KBM-7 (cell line): ENCODE measurements at places on chromosomes 3 and 15.

DNA sequence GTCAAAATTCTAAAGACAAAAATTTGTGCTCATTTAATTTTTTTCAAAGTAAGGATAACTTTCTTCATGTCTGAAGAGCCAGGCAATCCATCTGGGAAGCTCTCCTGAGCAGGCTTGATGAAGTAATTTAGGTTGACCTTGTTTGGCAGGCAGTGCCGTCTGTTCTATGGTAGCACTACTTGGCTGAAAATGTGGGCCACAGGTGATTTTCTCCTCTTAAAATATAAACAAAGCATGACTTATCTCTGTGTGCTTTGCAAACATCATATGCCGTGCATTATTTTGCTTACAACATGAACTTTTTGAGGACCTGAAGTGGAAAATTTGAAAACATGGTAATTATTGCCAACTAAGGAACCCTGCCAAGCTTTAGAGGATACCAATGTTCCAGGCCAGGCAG is 143.2 kb downstream of the RAP2B start:
- DNase-seq, result no peak

DNA sequence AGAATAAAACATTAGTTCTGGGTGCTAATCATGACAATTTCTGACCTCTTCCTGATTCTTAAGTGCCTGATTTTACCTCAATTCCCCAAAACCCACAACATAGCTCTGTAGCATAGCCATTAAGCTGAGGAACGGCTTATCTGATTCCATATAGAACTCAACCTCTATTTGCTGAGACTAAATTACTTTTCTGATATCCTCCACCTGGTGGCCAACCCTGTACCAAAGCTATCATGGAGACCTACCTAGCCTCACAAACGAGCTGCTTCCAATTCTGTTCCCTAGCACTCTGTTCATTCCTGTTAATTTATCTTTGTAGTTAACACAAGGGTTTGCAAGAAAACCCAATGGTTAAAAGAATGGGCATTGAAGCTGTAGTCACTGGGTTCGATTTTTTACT is 245.2 kb downstream of the PLOD2 start:
- DNase-seq, result no peak

- DNase-seq, result no peak
Measured at GRCh38 chr15:39817892-39818291, 35.3 kb upstream of the FSIP1 start.

DNA sequence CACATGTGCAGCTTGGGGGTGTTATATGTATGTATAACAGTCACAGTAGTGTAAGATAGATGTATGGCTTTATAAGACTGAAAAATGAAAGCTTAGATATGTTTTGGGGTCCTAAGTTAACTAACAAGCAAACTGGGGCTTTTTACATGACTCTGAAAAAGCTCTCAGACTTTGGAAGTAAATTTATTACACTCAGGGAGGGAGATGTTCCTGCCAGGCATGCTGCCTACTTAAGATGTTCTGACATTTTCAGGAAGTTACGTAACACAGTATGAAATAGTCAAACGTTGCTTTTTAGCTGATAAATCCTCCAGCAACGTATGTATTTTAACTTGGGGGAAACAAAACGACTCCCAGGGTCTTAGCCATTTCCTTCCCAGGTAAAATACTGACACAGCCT is 1.7 kb upstream of the IFT57 start:
- DNase-seq, result peak; percentile 69

- DNase-seq, result no peak
Measured at GRCh38 chr3:125090649-125091048, 34.9 kb upstream of the HEG1 start.

GRCh38 chr3:140311428-140311827 is 366.4 kb upstream of the TRIM42 start:
- no peak for DNase-seq

- no peak for DNase-seq
Measured at GRCh38 chr3:112773864-112774263, 72.8 kb downstream of the CD200R1L start.

GRCh38 chr3:195467641-195468390 is 25.0 kb upstream of the ACAP2 start:
- no peak for DNase-seq

DNA sequence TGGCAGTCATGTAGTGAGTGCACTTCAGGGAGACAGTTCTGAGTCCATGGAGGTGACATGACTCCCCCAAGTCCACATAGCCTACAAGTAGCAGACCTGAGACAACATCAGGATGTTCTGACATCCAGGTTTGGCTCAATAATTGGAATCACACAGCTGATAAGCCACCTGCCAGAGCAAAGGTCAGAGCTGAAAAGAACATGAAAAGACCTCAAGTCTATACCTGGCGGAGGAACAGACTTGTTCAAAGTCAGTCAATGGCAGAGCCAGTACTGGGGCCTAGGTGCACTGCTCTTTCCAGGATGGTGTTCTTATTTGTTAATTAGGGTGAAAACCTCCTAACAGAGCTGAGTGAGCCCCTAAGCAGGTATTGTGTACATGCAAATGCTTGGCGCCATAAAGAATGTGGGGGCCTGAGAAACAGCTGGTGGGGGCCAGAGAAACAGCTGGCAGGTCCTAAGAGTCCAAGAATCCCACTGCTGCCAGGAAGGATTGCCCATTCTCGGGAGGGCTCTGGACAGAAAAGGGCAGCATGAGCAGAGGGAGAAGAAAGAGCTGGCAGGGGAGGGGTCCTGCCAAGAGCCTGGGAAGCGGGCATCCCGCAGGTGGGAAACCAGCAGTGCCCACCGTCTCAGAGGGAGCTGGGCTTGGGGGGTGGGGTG is 17.1 kb downstream of the MASP1 start:
- DNase-seq, result no peak

DNA sequence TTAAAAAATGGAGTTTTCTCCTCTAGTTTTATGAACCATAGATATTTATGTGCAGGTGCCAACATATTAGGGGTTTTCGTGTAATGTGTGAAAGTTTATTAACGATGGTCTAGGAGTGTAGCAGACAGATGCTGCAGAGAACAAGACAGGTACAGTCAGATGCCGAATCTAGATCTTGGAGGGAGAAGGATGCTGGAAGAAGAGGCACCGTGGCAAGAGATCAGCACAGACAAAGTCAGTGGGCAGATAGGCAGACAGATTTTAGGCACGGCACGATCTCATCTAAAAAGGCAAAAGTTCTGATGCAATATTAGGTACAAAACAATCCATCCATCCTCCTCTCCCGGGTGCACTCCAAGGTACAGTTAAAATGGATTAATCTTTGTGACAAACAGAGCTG is 161.6 kb downstream of the TIGIT start:
- no peak for DNase-seq

DNA sequence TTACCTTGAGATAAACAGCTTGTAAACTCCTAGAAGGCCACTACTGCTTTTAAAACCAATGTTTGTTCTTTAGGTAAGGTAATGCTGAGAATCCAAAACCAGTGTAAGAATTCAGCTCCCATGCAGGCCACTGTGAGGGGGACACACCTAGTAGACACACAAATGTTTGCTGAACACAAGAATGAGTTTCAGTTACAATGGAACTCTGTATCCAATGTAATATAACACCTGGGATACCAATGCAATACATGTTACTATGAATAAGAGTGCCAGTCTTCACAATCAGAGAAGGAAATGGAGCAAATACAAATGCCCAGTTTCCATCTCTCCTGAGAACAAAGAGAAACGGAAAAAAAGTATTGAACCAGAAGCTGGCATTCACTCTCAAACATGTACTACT is 65.9 kb downstream of the IGF2BP2 start:
- no peak for DNase-seq

DNA sequence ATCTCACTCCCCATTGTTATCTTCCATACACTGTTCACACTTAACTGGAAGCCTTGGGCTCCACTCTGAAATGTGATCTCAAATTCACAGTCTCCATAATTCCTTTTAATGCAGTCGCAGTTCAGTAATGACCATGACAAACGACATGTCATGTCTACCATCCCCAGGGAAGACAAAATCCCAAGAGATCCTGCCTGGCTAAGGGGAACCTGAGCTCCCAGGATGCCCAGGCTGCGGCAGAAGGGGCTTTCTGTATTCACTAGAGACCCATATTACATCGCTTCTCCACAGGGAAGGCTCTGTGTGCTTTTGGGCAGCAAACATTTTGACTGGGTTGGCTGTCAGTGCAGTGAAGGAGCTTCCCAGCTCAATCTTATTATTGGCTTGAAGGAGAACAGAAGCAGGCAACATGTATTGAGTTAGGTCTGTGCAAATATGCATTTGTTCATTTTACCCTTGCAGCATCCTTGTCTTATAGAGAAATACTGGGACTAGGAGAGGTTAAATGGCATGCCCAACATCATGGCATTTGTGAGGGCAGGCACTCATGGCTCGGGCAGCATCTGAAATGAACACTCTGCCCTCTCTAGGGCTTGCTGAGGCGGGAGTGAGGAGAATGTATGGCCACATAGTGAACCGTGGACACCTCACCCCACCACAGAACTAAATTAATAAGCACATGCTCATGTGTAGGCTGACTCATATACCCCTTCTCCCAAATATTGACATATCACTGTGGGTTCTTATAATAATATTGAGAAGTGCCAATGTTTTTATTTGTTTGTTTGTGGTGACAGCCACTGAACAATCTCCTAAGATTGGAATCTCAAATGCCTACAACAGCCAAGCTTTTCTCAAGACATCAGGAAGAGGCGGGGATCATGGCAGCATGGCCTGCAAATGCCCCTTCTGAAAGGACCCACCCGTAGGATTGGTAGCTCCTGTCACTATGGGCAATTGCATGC is 141.6 kb upstream of the FOXB1 start:
- DNase-seq, result no peak

GRCh38 chr3:73448761-73449301 is 175.9 kb downstream of the PDZRN3 start:
- no peak for DNase-seq

- no peak for DNase-seq
Measured at GRCh38 chr3:141994856-141995255, 118.4 kb downstream of the ATP1B3 start.

DNA sequence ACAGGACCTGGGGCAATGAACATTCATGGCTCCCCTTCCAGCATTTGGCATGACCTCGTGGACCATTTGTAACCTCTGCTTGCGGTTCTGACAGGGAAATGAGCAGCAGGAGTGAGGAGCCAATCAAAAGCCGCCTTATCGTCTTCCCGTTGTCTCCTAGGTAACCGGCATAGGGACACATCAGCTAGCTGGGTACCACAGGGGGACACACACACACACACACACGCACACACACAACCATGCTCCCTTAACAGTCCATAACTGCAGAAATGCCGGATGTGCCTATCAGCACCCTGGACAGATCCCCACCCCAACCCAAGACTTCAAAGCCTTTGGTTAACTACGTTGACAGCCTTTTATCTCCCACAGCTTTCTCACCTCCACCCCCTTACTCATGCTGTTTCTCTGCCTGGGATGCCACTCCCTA is 53.4 kb upstream of the CCDC174 start:
- peak; percentile 28 for DNase-seq

DNA sequence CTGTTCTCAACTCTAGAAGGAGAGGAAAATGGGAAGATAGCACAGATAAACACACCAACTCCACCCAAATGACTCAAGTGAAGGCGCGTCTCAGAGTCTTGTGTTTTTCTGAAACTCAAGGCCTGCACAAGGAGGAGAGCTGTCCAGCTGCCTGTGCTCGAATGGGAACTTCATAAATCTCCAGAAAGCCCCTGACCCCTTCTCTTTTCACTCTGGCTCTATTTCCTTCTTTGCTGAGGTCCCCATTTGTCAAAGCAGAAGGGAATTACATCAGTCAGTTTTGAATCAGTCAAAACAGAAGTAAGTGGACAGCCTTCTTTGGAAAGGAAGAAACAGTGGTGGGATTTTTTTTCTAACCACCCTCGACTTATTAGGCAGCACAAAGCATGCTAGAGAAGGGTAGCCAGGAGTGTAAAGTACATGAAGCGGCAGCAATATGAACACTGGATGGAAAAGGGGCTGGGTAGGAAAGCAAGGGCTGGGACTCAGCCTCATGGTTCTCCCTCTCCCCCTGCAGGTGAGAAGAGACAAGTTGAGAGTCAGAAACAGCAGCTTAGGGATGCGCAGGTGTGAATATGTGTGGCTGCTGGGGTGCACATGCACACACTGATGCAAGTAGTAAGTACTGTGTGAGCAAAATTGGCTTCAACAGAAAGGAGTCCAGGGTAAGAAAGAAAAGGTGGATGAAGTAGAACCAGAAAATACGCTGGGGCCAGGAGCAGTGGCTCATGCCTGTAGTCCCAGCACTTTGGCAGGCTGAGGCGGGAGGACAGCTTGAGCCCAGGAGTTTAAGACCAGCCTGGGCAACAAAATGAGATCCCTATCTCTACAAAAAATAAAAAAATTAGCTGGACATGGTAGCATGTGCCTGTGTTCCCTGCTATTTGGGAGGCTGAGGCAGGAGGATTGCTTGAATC is 36.6 kb upstream of the MAGEF1 start:
- DNase-seq, result peak; percentile 27

GRCh38 chr3:159634483-159634882 is 354.2 kb upstream of the IL12A start:
- DNase-seq, result no peak

DNA sequence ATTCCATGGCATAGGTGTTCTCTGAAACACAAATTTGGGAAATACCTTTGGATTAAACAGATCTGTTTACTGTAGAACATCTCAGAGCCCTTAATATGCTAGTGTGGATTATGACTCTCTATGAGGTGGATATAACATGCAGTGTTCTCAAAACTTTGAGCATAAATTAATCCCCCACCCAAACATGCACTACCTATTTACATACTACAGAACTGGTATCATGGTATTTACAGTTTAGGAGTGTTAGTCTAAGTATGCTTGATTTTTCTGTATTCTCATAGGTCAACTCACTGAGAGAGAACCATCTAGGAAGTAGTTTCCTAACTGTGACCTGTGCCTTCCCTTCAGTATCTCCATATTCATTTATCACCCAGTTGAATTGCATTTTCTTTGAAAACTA is 30.9 kb upstream of the ZNF609 start:
- DNase-seq, result no peak

GRCh38 chr3:30644615-30645014 is 38.2 kb downstream of the TGFBR2 start:
- DNase-seq, result no peak

DNA sequence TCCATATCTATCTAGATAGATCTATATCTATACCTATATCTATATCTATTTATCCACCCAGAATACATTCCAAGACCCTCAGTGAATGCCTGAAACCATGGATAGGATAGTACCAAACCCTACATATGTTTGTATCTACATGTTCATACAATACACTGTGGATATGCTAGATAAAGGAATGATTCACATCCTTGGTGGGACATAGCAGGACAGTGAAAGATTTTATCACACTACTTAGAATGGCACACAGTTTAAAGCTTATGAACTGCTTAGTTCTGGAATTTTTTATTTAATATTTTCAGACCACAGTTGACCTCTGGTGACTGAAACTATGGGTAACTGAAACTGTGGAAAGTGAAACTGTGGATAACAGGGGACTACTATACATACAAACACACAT is 198.8 kb upstream of the TTC14 start:
- DNase-seq, result no peak

DNA sequence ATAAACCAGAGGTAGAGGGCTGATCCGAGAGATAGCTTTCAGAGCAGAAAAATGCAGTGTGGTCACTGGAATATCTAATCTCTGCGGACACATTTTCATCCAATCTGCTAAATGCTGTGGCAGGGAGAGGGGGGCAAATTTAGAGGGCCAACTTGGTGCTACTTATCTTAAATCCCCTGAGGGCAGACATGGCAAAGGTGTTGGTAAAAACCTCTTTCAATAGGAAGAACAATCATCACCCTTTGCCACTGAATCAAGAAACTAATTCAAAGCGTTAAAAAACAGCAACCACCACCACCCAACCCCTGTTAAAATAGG is 152.9 kb downstream of the MECOM start:
- no peak for DNase-seq

- DNase-seq, result no peak
Measured at GRCh38 chr15:35358824-35359223, 187.1 kb downstream of the DPH6 start.

- no peak for DNase-seq
Measured at GRCh38 chr3:119530456-119530855, 29.0 kb downstream of the CD80 start.
